Mammary epithelial cell (primary cell): ENCODE measurements at places on chromosomes 5 and 9.

GRCh38 chr5:71738662-71739361, 19.7 kb downstream of the CARTPT start:
- DNase-seq = no peak

GRCh38 chr5:14146725-14147124, 3.6 kb downstream of the TRIO start:
- DNase-seq = no peak

DNA sequence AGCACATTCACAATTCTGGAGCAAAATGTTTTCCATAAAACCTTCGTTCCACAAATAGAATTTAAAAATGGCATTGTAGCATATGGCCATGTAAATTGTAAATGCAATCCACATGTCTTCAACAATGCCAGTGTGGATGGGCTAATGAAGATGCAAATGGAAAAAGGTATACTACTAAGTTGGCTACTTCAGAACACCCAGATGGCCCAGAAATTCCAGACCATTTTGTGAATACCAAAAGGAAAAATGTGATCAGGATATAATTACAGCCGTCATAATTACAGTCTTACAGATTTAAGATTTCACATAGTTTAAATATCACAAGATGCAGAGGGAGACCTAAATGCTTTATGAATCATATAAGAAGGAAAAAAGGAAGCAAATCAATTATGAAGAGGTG, 117.2 kb downstream of the TSSK1B start:
- DNase-seq = no peak

DNA sequence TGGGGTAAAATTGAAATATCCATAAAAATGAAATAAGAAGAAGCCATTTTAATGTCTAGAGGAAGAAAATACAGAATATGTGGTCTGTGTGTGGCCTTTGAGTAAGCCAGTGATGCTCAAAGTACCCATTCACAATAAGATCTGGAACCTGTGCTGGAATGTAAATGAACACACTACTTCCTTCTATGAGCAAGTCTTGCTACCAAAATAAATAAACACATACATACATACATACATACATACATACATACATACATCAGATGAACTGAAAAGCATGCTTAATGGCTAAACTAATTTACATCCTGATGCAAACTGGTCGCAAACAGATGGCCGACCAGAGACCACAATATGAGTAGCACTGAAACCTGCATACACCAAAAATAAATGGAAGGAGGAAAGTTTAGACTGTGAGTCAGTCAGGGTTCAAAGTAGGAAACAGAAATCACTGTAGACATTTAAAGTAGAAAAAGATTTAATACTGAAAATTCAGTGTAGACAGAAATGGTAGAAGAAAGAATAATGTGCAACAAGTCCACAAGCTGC, 317.6 kb downstream of the CAAP1 start:
- DNase-seq = no peak

GRCh38 chr9:33430942-33431341, 16.5 kb downstream of the AQP3 start:
- peak; percentile 48 for DNase-seq

- DNase-seq = no peak
Observed at GRCh38 chr9:129504404-129504803, 116.5 kb downstream of the C9orf50 start.

- DNase-seq = no peak
Observed at GRCh38 chr5:88093765-88094164, 174.9 kb downstream of the TMEM161B start.

DNA sequence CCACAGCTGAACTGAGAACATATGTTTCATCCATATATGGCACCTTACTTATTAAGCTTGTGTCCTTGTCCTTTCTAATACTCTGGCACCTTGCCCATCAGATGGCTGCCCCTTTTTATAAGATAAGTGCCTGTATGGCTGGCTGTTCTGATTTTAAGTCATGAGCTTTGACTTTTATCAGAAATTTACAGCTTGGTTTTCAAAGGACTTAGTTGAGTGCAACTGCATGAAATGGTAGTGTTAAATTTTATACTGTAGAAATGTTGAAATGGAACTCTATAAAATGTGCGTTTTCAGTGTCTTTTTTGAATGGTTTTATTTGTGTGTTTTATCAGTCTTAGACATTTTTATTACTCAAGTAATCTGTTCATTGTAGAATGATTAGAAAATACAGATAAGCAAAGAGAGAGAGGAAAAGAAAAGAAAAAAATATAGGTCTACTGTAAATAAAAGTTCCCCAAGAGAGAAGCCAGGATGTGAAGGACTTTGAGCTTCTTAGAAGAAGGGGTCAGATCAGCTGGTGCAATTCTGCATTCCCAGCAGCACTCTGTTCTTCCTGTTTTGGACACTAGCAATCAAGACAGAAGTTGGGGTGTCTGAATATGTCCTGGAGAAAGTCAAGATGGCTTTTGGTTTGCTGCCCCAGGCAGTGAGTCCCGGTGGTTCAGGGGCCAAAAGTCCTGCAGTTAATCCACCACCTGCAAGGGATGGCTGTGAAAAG, 38.9 kb downstream of the ARHGAP26 start:
- no peak for DNase-seq
